ENCODE measurements at places on chromosomes 12 and 14.
A peak's percentile ranks its signal among the peaks of the same experiment; 100 is the strongest.

DNA sequence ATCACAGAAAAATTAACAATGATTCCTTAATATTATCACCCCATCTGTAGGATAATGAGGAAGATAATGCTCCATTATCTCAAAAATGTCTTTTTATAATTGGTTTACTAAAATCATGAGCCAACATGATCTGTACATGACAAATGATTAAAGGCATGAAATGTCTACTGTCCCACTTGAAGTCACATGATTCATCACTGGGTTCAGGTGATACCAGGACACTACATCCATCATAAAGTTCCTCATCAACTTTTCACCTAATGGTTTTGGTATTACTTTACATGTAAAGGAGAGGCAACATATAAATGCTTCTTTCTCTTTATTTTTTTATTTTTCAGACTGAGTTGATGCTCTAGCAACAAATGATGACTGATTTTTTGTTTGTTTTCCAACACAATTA, 313.3 kb downstream of the MED13L start:
- DNase-seq: no peak

DNA sequence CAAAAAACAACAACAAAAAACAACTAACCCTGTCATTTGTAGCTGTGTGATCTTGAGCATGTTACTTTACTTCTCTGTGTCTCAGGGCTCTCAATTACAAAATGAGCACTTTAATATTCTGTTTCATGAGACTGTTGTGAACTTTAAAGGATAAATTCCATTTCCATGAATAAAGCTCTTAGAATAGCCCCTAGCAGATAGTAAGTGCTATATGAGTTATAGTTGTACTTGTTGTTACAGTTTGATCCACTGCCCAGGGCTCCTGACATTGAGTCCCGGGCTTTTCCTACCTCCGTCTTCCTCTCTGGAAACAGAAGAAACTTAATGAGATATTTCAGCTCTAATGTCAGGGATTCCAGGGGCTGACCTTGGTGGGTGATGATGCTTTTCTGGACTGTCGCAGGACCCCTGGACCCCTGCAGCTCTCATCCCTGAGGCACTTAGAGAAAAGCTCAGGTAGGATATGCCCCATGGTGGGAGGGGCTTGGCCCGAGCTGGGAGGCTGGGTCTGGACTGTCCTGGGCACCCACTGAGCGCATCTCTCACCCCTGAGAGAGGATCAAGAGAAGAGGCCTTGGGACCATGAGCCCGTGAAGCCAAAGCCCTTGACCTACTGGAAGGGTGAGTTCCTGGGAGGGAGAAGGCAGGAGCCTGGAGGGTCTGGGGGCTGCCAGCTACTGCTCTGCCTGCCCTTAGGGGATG, 5.1 kb downstream of the P3H3 start:
- no peak for DNase-seq

DNA sequence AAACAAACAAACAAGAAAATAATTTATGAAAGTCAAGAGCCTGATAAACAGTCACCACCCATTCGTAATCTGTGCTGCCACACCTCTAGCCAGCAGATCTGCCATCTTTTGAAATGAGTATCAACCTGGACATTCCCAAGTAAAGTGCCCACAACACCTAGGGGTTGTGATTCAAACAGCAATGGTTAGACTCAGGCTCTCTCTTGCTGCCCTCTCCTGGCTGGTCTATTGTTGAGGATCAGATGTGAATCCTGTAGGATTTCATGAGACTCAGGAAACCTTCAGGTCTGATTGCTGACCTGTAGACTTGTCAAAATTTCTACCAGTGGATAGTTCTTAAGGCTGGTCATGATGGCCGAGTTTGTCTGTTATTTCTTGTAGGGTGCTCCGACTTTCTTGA, 26.8 kb downstream of the DGLUCY start:
- DNase-seq: no peak

GRCh38 chr12:53299101-53299453, 418 bp upstream of the MYG1 start:
- peak; percentile 92 for DNase-seq

DNA sequence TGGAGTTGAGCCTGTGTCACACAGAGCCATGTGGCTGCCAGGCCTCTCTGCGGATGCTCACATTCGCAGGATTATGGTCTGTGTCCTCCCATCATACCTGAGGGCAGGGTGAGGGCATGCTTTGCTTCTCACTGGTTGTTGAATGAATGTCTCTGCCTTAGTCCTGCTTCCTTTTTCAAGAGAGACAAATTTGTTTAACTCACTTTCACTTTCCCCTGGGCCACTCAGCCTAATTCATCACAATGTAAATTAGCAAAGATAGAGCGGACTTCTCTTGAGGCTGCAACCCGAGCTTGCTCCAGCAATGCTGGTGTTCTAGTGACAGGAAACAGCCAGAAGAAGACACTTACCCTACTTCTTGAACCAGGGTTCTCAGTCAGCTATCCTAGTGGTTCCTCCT, 35.5 kb upstream of the PAX9 start:
- DNase-seq: no peak

GRCh38 chr14:100334904-100335303, 11.8 kb downstream of the SLC25A47 start:
- DNase-seq: no peak

- no peak for DNase-seq
Observed at GRCh38 chr12:23947395-23947794, 2.1 kb downstream of the SOX5 start.

DNA sequence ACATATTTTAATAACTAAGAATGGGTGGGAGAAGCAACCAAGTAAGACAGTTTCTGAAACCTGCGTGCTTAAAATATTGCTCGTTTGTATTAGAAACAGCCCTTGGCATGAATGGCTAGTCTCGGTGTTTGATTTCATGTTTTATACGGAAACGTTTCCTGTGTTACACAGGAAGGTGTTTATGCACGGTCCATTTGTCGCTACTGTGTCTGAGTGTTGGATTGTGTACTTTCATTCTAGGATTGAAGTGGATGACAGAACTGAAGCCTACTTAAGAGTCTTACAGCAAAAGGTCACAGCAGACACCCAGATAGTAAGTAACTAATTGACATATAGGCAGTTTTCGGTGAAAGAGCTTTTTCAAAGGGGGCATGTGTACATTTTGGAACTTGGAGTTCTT, 19.6 kb downstream of the PIWIL1 start:
- no peak for DNase-seq

DNA sequence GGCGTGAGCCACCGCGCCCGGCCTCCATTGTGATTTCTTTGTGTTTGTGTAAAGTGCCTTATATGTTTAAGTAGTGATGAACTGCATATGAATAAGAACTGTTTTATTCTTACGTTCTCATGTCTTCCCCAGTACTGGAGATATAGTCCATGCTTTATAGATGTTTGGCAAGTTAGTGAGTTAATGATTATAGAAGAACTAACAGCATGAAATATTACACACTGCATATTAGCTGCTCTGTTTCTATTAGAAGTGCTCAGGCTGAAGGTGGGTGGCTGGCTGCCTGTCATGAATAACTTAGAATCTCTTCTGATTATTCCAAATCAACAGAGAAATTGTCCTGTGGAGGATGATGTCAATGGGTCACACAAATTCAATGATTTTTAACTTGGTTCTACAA, 709.4 kb downstream of the GALC start:
- DNase-seq: no peak

GRCh38 chr14:77322250-77322902, 1.5 kb downstream of the GSTZ1 start:
- DNase-seq: no peak

DNA sequence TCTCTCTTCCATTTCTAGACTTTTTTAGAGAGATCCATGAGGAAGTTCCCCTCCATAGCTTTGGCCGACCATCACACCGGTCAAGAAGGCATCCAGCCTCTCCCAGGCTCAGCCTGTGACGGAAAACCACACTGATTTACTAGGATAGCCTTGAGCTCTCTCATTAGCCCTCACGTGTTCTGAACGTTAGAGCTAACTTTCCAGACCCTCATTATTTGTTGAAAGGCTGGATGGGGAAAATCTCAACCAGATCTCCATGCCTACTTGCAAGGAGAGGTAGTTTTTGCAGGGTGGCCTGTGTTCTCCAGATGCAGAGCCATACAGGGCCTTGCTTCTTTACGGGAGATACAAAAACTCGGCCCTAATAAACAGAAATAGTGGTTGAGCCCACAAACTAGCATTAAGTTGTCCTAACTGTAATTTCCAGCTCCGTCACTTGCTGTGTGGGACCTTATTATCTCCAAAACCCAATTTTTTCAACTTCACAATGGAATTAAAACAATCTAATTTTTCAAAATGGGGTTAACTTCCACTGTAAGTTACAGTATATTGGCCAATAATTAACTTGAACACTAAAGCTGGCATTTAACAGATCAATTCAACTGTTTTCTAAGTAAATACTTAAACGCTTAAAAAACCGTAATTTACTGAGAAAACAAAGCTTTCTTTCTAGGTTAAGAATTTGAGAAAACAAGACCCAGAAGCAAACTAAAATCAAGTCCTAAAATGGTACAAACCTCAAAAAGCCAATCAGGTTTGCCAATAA, 65.3 kb downstream of the KLHL28 start:
- no peak for DNase-seq

DNA sequence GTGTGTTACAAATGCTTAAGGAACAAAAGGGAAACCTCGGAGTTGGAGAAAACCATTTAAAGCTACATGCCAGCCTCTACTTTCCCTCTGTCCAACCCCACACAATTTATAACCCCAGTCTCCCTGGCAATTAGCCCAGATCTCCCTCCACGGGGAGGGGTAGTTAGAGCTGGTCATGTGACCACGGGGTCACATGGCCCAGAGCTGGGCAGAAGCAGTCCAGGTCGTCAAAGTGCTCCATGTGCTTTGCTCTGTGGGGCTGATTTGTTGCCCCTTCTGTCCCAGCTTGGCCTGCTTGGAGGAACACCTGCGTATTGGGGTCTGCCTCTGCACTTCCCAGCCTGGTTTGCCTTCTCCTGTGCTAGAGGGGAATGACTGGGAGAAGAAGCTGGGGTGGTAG, 219.1 kb downstream of the RBM19 start:
- DNase-seq: no peak

- DNase-seq: no peak
Observed at GRCh38 chr14:69711065-69711464, 55.9 kb upstream of the SRSF5 start.

DNA sequence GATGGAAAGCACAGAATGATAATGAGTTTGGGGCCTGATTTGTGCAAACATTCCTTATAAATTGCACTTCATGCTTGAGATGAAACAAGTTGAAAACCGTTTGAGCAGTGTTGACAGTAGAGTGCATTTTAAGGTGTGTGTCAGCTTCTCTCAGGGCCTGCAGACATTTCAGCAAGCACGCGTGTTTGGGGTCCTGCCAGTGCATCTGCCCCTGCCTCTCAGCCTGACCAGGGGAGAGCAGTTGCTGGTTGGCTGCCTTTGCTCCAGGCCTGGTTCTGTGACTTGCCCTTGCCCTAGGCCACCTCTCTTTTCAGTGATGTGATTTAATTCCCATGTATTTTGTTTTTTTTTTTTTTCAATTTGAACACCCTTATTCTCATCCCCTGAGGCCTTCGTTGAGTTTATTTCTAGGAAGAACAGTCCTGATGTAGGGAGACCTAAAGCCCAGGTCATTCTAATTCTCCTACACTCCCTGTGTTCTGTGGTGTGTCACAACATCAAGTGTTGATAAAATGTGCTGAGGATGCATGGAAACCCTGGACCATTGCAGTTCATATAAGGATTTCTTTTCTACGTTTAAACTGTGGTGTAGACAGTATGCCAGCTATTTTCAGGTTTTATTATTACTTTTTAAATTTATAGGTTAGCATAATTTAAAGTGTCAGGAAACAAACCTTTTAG, 40.1 kb upstream of the AMN start:
- no peak for DNase-seq

- DNase-seq: no peak
Observed at GRCh38 chr12:48972952-48973483, 1.5 kb upstream of the WNT10B start.
